Activated T-helper 1 cell treated with anti-CD3 and anti-CD28 coated beads, Interleukin-2, amount 50 U/mL, for 16 hours (primary cell): ENCODE measurements at places on chromosomes 5 and 9.

GRCh38 chr9:138020120-138020794 lies 142.7 kb downstream of the CACNA1B start:
- no peak for DNase-seq

DNA sequence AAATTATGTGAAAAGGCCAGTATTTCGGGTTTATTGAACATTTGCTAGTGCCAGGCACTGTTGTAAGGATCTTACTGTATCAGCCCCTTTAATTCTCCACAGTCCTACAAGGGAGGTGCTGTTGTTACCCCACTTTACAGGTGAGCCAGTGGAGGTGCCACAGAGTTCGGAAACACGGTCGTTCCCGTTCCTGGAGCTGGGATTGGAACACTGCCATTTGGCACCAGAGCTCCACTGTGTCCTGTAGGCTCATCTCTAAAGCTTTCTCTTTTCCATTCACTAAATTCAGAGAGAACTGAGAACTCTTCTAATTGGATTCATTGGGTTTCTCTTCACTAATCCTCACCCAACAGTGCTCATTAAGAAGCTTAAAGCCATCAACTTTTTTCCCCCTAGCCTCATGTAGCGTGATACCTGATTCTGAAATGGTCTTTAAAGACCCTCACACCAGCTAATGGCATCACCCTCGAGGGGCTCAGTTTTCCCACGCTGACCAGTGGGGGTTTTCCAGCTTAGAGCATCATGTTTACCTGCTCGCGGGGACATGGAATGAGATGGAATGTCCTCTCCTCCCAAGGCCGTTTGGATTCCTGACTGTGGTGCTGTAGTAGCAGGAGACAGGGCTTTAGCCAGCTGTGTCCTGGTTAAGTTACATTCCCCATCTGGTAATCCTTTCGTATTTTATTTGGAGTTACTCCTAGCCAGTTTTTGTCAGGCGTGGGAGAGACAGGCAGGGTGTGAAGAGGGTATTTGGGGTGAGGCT lies 5.8 kb downstream of the ERGIC1 start:
- DNase-seq = no peak

- DNase-seq = no peak
These were observed 6.7 kb upstream of the ZCCHC10 start for GRCh38 chr5:133032852-133033742.

DNA sequence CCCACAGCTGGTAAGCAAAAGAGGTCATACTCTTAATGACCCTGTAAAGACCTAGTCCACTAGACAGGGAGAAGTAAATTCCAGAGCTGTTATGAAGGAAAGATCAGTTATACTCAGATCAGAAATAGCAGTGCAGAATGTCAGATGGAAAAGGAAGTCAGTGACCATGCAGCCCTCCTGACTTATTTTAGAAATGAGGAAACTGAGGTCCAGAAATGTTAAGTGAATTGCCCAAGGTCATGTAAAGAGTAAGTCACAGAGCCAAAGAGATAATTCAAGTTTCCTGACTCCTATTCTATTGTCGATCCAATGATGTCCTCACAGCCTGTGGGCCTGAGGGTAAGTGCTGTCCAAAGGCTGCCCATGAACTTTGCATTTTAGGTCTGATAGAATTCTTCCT lies 214.9 kb upstream of the IL12B start:
- DNase-seq = no peak

DNA sequence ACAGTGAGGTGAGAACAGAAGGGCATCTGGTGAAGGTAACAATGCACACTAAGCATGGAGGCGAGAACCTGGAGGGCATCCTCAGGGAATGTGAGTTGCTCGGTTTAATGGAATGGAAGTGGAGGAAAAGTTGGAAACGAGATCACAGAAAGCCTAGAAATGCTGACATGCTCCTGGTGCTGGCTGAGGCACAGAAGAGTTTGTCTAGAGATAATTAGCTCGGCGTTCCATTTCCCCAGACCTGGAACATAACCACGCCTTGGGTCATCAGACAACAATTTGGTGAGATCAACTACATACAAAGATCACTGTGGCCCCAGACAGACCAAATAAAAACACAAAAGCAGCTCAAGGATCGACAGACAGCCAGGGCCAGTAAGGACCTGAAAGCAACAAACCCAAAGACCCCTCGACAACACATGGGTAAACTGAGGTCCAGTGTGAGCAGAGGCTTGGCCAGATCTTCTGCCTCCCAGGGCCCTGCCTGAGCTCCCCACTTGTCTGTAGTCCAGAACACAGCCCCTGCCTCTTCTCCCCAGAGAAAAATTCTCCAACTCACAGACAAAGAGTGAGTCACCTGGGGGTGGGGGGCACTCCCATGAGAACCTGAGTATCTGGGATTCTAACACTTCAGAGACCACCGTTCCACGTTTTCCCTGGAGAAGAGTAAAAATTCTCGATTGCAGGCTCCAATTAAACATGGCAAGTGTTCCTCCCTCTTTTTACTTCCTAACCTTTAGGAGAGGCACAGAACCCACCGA lies 52.5 kb downstream of the SHB start:
- DNase-seq = no peak

- no peak for DNase-seq
These were observed 11.9 kb downstream of the CMBL start for GRCh38 chr5:10295619-10296326.

- no peak for DNase-seq
These were observed 35.5 kb upstream of the LRRC14B start for GRCh38 chr5:155651-156410.

GRCh38 chr5:133527311-133527710 lies 85.0 kb downstream of the FSTL4 start:
- DNase-seq = no peak

- no peak for DNase-seq
These were observed 6.8 kb downstream of the SLC1A3 start for GRCh38 chr5:36613241-36613640.

DNA sequence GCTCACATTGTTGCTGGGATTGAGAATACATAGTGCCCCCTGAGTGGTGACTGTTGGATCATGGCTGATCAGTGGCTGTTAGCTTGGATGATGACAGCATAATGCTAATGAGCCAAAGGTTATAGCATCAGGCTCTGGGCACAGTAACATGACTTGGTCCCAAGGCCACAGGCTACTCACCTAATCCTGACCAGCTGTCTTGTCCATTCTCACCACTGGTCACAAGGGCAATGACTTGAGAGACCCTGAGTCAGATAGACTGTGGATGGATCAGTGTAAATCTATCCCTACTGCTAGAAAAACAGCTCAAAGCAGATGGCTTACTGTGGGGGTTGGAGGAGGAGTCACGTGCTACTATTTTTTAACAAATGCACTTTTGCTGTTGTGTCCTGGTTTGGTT lies 74.7 kb downstream of the AOPEP start:
- no peak for DNase-seq

GRCh38 chr9:3903906-3904305 lies 378.1 kb upstream of the RFX3 start:
- no peak for DNase-seq

- DNase-seq = no peak
These were observed 334.7 kb downstream of the DIRAS2 start for GRCh38 chr9:90307891-90308290.

- no peak for DNase-seq
These were observed 53.7 kb downstream of the RGMB start for GRCh38 chr5:98827161-98827560.

GRCh38 chr9:115972843-115973595 lies 180.6 kb upstream of the PAPPA start:
- DNase-seq = no peak

DNA sequence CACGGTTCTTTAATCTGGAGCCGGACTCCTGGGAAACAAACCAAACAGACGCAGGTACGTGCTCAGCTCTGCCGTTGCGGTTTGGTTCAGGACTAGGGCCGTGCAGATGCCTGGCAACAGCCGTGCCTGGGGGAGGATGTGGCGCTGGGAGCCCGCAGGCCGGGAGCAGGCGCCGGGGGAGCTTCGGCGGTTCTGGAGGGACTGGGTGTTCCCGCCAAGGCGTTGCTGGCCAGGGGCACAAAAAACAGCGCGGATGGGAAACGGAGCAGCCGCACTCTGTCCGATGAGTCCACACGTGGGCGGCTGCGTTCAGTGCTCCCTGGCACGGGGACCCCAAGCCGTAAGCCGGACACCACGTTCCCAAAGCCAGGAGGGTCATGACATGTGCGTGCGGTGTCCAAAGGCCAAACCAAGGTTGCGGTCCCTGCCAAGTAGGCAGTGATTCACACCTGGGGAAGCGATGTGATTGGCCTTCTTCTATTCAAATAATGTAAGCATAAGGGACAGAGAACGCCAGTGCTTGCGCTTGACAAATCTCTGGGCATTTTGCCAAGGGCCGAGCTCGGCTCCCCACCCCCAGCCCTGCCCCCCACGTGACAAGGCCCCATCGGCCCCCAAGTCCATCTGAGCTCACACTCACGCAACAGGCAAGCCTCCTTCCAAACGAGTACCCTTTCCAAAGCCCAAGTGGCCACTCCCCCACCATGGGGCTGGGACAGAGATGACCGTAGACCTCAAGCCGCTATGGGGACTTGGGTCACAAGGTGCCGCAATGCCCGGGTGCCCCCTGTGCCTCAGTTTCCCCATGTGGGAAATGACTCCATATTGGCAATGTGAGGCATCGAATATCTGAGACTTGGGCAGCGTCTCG lies 49.7 kb upstream of the NKD2 start:
- DNase-seq = no peak

DNA sequence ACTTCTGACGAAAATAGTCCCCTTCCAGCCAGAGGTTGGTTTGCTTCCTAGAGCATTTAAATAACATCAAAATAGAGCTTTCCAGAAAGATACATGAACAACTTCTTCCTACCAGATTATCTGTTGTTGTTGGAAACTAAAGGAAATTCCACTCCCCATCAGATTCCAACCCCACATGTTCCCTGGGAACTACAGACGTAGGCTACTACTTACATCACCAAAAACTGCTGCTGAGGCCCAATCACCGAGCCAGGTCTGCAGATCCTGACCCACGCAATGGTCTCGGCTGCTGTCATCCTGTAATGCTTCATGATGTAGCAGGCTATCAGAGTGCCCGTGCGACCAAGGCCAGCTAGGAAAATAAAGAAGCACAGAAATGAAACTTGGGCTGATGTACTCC lies 73.4 kb downstream of the HABP4 start:
- DNase-seq = no peak

GRCh38 chr9:109414125-109414785 lies 83.9 kb downstream of the PTPN3 start:
- no peak for DNase-seq

GRCh38 chr9:4665357-4665756 lies 923 bp downstream of the SPATA6L start:
- DNase-seq = no peak

GRCh38 chr9:27963836-27964235 lies 390.6 kb upstream of the C9orf72 start:
- DNase-seq = no peak

DNA sequence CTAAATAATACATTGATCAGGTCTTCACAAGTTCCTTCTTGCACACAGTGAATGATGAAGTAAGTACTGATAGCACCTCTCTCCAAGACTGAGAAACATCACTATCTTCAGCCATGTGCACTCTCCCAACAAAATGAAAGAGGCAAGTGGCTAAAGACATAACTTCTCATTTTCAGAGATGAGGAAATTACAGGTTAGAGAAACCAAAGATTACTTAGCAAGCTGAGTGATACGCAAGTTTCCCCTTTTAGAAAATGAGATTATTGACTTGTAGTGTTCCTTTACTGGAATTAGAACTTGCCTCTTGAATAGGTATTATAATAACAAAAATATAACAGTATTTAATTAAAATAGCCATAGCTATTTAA lies 21.6 kb downstream of the CEMIP2 start:
- no peak for DNase-seq

DNA sequence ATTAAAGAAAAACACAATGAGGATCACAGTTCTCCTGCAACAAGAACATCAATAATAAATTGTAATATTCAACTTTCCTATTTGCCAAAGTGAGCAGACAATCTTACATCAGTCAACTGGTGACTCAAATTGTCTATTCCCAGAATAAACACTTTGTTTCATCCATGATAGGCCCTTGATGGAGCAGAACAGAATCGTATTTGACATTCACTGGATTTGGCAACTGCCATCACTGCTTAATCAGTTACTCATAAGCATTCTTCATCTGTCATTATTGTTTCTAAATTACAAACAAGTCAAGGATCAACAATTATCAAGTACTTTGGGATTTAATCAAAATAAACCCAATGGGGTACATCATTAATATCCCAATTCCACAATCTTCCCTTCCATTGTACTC lies 398.4 kb downstream of the GABRG2 start:
- DNase-seq = no peak

DNA sequence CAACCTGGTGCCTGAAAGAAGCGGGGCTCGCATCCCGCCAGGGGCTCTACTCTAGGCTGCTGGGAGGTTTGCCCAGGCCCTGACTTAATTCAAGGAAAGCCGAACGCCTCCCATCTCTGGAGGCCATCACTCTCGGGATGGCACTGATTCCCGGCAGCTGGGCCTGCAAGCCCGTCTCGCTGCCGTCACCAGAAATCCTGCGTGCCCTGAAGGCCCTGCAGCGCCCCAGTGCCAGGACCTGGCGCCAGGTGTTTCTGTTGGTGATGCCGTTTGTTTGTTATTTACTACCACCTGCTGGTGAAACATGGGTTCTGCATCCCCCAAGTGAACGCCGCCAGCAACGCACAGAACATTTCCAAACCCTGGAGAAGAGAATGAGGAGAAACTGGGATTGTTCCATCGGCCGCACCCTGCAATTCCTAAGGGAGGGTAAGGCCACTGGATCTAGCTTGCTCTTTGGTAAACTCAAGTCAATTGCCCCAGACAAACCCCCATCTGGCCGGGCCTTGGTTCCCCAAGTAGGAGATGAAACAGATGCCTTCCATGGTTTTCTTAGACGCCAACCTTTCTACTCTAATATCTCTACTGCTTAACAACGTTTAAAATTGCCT lies 77.9 kb downstream of the AK8 start:
- DNase-seq = peak; percentile 29

DNA sequence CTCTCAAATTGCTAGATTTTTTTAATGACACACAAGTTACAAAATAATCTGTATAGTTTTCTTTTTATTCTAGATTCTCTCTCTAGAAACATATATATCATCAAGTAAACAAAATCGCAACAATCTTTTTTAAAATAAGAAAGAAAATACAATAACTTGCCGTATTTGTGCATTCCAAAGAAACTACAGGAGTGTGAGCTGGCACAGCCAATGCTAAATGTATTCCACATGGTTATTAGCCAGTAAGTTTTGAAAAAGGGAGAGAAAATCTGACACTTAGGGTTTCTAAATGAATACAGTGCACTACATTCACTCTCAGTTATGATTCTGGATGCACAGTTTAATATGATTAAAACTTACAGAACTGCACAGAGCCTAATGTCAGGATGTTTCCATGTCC lies 117.9 kb downstream of the BNC2 start:
- no peak for DNase-seq

- no peak for DNase-seq
These were observed 135.4 kb downstream of the ATG10 start for GRCh38 chr5:82107267-82107666.
